ENCODE measurements at places on chromosomes 7 and 10.

DNA sequence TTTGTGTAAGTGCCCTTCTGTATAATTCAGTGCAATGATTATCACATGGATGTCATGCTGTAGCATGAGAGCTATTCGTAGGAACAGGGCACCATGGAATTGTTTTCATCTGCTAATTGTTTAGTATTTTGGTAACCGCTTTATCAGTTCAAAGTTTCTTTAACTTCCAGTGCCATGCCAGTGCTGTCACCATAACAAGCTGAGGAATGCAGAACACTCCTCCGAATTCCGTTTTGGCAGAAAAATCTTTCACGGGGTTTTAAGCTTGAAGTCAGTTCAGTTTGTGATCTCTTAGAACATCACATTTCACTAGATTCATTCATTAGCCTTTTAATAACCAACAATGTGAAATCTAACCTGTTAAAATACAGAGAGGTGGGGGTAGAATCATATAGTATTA is 117.2 kb upstream of the SEMA3C start:
- no peak for DNase-seq

DNA sequence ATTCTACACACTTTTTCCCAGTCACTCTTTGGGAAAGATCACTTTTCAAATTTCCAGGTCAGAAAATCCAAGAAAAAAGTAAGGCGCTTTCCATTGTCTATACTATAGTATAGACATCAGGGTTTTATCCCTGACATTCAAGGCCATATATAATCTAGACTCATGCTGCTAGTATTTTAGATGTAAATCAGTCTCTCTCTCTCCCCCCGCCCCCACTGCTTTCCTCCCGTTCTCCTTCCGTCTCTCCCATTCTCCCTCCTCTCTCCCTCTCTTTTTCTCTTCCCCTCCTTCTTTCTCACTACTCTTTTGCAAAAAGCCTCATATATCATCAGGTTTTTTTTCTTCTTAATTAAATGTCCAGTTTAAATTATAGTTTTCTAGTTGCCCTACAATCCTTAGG is 154.8 kb downstream of the PHF14 start:
- no peak for DNase-seq

- DNase-seq = no peak
Measured at GRCh38 chr10:55734112-55734511, 626.9 kb downstream of the ZWINT start.

DNA sequence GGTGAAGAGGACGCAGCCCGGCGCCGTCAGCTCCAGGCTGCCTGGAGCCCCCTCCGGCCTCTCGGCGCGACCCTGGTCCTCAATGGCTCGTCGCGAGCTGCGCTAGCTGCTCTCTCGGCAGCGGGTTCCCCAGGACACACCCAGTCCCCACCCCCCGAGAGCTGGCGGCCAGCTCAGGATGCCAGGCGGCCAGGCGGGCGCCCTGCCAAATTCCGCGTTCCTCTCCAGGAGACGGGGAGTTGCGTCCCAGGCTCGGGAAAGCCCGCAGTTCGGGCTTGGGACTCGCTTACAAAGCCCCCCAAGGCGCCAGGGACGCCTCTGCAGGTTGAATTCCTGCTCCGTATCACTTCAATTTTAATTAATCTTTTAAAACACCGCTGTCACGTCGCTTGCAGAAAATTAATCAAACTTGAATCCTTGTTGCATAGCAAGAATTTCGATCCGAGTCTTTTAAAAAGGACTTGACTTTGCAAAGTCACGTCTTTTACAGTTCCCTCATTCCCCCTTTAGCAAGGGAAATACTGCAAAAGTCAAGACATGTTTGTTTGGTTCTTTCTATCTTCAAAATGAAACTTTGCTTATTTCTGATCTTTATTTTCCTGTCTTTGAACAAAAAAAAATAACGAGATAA is 28.2 kb downstream of the SKIDA1 start:
- no peak for DNase-seq

- DNase-seq = no peak
Measured at GRCh38 chr10:123800821-123801220, 90.8 kb downstream of the CPXM2 start.

- DNase-seq = no peak
Measured at GRCh38 chr10:80460399-80461207, 6.5 kb downstream of the TSPAN14 start.

GRCh38 chr7:140479739-140480084 is 407 bp upstream of the MKRN1 start:
- no peak for DNase-seq

DNA sequence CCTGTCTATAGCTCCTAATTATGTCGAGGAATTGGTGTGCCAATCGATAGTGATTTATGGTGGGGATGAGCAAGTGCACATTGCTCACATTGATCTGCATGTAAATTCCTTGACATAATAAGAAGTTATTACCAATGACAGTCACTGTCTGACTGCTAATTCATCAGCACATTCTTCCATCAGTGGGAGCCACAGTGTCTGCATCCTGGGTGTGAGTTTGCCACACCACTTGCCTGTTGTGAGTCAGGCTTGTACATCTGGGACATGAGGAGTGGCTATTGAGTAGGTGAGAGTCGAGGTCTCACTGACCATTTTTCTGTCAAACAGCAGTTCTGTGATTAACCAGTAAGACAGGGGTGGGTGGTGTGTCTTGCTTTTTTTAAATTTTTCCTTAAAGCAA is 263.4 kb downstream of the LRMDA start:
- DNase-seq = no peak

DNA sequence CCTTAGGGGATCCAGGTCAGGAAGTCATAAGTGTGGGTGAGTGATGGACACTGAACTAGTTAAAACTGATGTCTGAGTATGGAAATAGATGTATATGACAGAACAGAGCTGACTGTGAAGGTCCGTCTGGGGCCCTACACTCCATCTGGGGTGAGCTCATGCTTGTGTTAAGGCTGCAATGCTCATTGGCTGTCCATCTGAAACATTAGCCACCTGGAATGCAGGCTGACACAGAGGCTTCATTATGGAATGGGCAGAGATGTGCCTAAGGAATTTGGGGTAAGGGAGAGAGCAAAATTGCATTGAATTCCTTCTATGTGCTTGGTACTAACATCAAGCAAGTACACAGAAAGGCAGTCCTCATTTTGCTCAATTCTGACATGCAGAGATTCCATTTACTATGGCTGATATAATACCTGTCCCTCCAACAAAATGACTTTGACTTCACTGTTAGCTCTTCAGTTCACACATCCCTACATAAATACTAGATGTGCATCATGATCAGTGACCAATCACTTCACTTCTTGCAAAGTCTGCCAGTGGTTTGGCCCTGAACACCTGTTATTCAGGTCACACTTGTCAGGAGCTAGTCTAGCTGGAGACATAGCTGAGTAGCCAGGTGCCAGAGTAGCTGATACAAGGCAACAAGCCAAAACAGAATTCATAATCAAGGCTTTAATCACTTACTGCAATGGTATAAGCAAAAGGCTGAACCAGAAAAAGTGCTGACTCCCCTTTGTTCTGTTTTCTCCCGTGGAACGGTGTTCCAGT is 128.9 kb upstream of the VWC2 start:
- no peak for DNase-seq

DNA sequence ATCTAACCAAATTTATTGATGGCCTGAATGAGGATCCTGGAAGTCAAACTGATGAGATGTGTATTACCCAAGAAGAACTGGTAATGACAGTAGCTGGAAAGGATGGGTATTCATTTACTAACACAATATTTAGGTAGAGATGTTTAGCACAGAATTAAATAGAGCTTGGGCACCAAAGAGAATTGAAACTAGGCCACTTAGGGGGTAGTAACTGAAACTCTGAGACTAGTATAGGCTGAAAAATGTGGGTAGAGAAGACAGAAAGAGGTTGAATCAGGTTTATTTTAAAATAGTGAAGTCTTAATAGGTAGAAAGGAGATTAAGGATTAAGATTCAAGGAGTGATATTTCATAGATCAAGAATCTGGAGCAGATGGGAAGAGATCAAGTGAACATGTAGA is 155.8 kb downstream of the MLLT10 start:
- DNase-seq = no peak

DNA sequence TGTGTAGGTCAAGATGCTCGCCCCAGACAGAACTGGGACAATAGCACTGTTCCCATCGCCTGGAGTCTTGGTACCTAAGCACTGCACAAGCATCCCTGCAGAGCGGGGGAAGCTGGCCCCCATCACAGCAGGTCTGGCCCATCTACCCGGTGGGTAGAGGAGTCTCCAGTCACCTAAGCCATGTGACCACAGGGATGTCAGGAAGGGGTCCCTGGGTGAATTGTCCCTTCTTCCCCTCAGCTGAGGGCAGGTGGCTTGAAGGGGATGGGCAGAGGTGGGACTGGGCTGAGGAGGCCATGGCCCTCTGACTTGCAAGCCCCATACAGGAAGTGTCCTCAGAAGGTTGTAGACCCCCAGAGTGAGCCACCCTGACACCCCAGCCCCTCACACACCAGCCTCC is 39.7 kb downstream of the FRMPD2 start:
- no peak for DNase-seq

DNA sequence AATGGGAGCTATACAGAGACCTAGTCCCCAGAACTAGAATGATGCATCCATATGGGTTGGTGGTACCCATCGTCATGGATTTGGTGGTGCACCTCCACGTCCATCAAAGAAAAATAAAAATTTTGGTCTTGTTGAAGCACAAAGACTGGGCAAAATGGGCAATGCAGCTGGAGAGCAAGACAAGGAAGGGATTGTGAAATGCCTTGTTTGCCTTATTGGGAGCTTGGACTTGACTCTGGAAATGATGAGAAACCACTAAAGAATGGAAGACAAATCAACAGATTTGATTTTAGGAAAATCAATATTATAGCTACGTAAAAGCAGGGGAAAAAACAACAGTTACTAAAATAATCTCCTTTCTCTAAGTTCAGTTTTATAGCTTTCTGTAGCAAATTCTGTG is 150.9 kb downstream of the CPED1 start:
- no peak for DNase-seq

GRCh38 chr10:121194696-121195523 is 343.7 kb downstream of the WDR11 start:
- no peak for DNase-seq

DNA sequence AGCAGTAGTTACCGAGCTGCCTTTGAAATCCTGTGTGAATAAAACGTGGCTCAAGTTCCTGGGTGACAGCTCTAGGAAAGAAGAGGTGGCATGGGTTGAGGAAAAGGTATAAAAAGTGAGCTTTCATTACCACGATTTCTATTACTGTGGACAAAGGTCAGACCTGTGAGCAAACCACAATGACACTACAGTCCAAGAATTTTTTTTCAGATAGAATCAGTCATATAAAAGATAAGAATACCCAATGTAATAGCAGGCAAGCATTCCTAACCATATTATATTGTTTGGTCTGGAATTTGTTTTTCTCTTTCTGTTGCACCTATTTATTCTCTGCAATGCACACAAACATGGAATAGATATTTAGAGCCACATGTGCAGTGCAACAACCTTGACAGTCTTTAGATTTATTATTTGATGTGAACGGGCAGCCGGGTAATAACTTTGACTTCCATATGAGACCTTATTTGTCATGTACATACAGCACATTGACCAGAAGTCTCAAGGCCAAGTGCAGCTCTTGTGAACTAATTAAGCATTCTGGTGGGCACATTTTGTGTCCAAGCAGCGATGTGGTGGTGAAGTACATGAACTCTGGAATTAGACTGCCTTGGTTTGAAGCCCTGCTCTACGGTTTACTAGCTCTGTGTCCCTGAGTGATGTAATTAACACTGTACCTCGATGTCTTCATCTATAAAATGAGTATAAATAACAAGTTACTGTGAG is 156.8 kb downstream of the NRCAM start:
- DNase-seq = no peak

- DNase-seq = no peak
Measured at GRCh38 chr7:116384936-116385635, 114.5 kb upstream of the CAV2 start.

GRCh38 chr10:22250897-22251660 is 33.3 kb upstream of the EBLN1 start:
- DNase-seq = no peak

DNA sequence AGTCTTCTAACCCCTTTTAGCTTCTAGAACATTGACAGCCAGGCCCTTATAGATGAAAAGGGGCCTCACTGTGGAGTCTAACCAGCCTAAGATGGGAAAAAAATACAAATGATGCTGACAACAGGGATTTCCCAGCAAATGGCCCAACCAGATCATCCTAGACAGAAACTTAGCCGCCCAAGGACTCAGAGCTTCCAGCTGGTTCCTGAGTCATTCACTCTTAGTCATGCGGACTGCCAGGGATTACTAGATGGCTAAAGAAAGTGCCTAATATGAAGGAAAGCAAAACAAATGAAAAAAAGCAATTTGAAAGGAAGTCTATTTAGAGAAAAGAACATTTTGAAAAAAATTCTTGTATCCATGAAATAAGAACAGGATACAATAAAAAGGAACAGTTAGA is 23.7 kb downstream of the TSPAN14 start:
- no peak for DNase-seq

DNA sequence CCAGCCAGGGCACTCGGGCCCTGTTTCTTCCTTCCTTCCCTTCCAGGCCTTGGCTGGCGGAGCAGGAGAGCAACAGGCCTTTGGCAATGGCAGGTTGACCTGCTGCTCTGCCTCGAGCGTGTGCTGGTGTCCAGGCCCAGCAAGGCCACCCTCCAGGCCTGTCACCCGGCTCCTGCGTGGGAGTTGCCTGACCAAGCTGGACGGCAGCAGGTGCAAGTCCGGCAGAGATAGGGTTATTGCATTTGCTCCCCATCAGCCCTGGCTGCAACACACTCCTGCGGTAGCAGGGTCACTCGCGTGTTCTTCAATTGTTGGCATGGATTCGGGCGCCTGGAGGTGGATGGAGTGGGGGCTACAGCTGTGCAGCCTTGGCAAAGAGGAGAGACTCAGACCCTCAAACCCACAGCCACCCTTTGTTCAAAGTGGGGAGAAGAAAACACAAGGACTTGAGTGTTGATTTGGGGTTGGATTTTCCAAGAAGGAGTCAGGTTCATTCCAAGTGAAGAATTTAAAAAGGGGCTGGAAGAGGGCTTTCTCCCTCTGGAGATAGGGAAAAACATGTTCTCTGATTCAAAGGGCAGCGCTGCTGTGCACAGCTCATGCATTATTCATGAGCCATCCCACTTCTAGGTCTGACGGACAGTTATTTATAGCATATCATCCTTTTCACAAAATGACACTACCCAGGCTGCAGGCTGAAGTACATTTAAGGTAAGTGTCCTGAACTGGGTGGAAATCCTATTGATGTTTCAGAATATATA is 64.2 kb upstream of the PITRM1 start:
- DNase-seq = no peak

DNA sequence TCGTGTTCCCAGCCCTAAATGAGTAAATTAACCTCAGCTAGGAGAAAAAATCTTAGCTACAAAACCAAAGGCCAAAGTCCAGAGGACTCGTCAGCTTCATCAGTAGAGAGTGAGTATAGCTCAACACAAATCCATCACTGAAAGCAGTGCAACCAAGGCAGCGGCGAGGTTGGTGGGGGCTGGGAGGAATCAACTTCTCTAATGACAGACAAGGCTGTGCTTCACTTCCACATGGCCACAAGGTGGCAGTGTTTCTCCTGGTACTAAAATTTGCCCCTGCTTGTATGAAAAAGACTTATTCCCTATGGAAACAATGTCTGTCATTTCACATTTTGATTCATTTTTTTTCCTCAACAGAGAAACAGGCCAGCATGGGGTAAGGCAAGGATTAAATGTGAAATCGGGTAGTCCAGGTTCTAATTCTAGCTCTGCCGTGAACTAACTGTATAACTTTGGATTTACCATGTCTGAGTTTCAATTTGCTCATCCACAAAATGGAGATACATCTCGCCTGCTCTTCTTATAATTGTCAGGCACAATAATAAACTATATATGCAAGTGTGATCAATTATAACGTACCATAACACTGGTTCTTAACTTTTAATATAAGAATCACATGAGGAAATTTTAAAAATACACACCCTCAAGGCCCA is 39.3 kb downstream of the FAS start:
- peak; percentile 40 for DNase-seq

- no peak for DNase-seq
Measured at GRCh38 chr7:113320419-113320818, 202.1 kb upstream of the SMIM30 start.
